ENCODE measurements at places on chromosomes 2 and 18.

- no peak for DNase-seq
Observed at GRCh38 chr2:68420254-68420910, 46.7 kb downstream of the FBXO48 start.

GRCh38 chr18:25144820-25145219 lies 207.1 kb downstream of the ZNF521 start:
- peak; percentile 47 for DNase-seq

DNA sequence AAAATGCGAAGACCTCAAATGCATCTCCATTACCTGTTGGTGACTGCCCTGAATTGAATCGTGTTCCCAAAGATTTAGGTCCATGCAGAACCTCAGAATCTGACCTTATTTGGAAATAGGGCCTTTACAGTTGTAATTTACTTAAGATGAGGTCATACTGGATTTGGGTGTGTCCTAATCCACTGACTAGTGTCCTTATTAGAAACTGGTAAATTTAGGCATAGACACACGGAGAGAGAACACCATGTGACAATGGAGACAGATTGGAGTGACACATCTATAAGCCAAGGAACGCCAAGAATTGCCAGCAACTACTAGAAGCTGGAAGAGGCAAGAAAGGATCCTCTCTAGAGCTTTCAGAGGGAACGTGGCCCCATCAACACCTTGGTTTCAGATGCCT lies 203.1 kb downstream of the SMAD2 start:
- no peak for DNase-seq

GRCh38 chr2:1659951-1660565 lies 84.3 kb downstream of the PXDN start:
- no peak for DNase-seq

- DNase-seq = no peak
Observed at GRCh38 chr18:13386891-13387801, 168.6 kb downstream of the LDLRAD4 start.

DNA sequence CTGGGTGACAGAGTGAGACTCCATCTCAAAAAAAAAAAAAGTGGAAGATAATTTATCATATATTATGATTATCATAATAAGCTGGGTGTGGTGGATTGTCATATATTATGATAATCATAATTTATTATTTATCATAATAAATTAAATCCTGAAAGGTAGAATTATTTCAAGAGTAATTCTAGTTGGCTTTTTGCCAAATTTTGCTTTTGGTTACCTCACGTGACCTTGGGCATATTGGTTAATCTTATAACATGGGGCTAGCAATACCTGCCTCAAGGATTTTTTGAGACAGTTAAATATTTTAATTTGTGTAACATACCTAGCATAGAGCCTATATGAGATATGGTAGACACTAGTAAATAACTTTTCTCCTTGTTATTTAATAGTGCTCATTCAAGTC lies 111.3 kb upstream of the TTC27 start:
- no peak for DNase-seq

GRCh38 chr18:36934884-36935283 lies 106.0 kb downstream of the KIAA1328 start:
- DNase-seq = no peak

Measured in globus pallidus (tissue), 1 donor.